Motor neuron (in vitro differentiated cells): ENCODE measurements at places on chromosomes 13 and 19. TPM values are rescaled to one million over a fixed set of nuclear protein-coding genes. Genes with fewer than 3 reads are reported as not detected.

LRRC25 gene
- 1.0 and 1.3 TPM in 2 replicates for total RNA-seq

PCID2 gene
- total RNA-seq, result 30.3 and 35.3 TPM in 2 replicates

ZNF493 gene
- 19.9 and 24.1 TPM in 2 replicates for total RNA-seq

INSL3 gene
- 1.2 TPM in 1 of 2 replicates, not detected in the other for total RNA-seq

TTYH1 gene
- 4.9 and 6.0 TPM in 2 replicates for total RNA-seq

SYCN gene
- not detected in 2 replicates for total RNA-seq

TMEM221 gene
- 0.25 TPM in 1 of 2 replicates, not detected in the other for total RNA-seq

KLK2 gene
- total RNA-seq, result 0.73 and 1.3 TPM in 2 replicates

SYNGR4 gene
- not detected in 2 replicates for total RNA-seq

PRX gene
- total RNA-seq, result 1.4 TPM in 2 replicates

SOX1 gene
- 4.6 and 5.4 TPM in 2 replicates for total RNA-seq

ZNF708 gene
- total RNA-seq, result 18.2 and 18.4 TPM in 2 replicates

METTL21C gene
- total RNA-seq, result 0.21 and 0.52 TPM in 2 replicates

GRCh38 chr19:56119582-56119978 is 1.5 kb downstream of the ZNF787 start:
- ATAC-seq, result no peak

DNA sequence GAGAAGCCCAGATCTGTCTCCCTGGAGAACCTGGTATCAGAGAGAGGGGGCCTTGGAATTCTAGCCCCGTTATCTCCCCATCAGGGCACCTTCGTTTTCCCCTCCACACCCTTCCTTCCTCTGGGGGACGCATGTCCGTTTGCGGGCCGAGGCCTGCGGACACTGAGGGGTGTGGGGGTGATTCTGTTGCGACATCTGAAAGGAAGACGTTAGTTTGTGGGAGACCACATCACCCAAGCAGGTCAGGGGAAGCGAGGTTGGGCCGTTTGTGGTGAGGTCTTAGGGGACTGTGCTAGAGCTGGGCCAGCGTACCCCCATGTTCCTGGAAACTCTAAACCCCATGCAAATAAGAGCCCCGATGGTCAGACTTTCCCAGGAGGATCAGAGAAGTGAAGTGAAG is 3.7 kb upstream of the HSH2D start:
- ATAC-seq, result no peak

- ATAC-seq, result no peak
Measured at GRCh38 chr19:32458500-32459123, 53.0 kb downstream of the DPY19L3 start.

DNA sequence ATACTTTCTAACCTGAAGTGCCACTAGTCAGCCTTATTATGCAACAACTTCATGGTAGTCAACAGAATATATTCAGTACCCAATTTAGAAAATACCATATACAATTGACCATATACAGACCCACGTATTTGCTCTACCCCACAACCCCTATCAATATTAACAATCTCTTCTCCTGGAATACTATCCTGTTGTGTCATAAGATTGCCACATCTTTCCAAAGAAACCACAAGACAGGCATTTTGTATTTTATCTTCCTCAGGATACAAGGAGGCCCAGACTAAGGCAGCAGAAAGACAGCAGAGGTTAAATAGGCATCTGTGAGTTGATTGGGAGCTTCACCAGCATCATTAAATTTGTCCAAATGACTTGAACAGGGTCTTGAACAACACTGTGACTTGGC is 4.5 kb downstream of the SPART start:
- no peak for ATAC-seq

GRCh38 chr13:105165449-105166125 is 1369.9 kb downstream of the EFNB2 start:
- ATAC-seq, result no peak

GRCh38 chr13:27638521-27638920 is 16.8 kb downstream of the POLR1D start:
- no peak for ATAC-seq

- no peak for ATAC-seq
Measured at GRCh38 chr19:47776568-47776967, 1.9 kb upstream of the SELENOW start.

DNA sequence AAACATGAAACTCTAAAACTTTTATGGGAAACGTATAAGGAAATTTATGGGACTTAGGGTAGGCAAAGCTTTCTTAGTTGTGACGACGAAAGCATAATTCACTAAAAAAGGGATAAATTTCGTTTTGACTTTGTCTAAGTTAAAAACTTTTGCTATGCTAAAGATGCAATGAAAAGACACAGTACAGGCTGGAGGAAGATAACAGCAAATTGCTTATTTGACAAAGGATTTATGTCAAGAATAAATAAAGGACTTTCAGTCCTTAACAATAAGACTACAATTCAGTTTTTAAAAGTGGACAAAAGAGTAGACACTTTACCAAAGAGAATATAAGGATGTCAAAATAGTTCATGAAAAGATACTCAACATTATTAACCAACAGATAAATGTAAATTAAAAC is 150.2 kb downstream of the NBEA start:
- no peak for ATAC-seq

DNA sequence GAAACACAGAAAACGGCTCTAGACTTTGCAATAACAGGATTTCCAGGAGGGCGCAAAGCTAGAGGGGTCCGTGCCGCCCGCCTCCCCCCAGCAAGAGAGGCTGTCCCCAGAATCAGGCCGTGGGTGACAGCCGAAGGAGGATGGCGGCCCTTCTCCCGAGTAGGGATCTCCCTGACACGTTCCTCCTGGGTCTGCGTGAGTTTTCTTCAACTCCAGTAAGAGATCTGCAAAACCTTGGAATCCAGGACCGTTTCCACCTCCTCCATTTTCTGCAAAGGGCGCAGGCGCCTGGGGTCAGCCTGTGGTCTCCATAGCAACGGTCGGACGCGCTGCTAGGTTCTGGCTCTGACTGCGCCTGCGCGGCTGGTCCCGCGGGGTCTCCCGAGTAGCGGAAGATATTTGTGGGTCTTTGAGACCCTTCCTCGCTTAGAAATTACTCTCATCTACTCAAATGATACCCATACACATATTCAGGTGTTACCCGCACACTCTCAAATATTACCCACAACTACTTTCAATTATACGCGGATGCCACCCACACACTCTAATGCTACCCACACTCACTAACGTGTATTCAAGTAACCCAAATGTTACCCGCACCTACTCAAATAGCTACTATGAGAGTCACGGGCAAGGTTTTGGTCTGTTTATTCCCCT is 2.1 kb downstream of the PNMA8C start:
- ATAC-seq, result peak; percentile 57

DNA sequence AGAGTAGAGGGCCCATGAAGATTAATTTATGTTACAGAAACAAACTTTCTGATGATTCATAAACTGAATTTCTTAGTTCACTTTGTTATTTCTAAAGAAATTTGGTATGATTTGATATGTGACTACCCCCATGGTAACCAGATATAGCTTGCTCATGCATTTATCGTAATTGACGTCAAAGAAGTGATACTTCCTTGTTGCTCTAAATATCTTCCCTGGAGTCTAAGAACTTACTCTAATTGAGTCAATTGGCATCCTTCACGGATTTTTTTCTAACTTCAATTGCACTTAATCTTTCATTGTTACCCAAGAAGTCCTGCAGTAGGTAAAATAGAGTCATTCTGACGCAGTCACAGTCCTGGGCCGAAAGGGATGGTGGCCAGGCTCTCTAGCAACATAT is 240.9 kb downstream of the GPC5 start:
- ATAC-seq, result no peak

DNA sequence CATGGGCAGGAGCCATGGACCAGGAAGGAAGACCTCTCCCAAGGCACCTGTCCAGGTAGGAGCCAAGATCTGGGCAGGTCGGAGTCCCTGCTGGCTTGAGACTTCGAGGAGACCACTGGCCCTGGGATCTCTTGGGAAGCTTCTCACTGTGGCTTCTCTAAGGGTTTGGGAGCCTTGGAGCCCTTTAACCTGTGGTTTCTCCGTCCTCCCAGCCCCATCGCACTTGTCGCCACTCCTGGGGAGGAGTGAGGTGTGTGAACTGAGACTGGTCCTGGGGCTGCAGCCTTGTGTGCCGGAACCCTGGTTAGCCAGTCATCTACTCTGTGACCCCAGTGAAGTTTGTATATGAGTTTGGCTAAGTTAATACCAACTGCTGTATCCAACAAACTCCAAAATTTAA is 8.2 kb downstream of the ZNF805 start:
- no peak for ATAC-seq

DNA sequence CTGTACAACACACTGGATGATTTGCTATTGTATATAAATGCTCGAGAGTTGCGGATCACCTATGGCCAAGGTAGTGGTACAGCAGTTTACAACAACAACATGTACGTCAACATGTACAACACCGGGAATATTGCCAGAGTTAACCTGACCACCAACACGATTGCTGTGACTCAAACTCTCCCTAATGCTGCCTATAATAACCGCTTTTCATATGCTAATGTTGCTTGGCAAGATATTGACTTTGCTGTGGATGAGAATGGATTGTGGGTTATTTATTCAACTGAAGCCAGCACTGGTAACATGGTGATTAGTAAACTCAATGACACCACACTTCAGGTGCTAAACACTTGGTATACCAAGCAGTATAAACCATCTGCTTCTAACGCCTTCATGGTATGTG is 21.5 kb downstream of the OLFM4 start:
- no peak for ATAC-seq

- peak; percentile 48 for ATAC-seq
Measured at GRCh38 chr19:843836-844545, 3.2 kb downstream of the PRTN3 start.

GRCh38 chr19:2223959-2224358 is 12.2 kb downstream of the PLEKHJ1 start:
- ATAC-seq, result no peak

DNA sequence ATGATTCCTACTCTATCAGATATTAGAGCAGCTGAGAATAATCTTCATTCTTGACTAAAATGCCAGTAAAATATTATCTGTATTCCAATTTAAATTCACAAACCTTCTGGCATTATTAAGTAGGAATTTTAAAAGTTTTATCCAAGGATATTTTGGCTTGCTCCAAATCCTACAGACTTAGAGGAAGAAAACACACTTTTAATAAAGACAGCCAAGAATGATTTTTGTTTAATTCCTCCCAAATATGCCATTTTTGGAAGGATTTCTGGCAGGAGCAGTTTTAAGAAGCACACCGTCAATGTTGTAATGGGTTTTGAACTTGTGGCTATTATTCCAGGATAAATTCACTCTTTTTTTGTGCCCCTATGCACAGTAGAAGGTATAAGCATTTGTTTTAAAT is 355.1 kb downstream of the SLITRK5 start:
- ATAC-seq, result no peak

DNA sequence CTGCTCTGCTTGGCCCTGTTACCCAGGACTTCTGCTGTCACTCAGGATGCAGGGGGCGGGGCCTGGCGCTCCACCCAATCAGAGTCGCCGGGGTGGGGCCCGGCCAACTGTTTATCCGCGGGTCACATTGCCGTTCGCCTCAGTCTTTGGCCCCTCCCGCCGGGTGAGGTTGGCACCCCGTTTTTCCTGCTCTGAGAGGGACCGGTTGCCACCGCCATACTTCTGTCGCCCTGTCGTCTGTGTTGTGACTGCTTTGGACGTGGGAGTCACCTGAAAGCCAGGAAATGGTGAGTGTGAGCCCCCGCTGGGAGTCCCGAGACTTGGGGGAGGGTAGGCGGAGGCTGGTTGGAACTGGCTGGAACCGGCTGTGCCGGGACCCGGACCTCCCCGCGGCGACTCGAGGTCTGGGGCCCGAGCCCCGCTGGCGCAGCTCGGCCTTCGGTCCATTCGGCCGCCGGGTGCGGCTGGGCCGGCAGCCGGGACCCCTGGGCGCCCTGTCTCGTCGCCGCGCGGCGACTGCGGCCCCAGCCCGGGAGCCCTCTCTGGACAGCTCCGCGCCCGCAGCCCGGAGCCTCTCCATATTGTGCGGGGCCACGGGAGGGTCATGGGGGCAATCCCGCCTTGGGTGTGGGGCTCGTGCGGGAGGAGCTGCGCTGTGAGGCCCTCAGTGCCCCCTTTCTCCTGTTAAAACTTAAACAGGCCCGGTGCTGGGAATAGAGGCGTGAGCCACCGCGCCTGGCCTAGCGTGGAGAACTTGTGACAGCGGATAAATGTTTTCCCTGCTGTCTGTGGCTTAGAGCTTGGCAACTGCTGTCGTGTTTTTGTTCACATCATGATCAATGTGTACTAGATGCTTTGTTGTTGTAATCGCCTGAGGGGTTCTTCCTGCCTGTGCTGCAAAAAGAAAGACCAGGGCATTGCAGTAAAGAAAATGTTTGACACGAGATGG is at the start of gene ZNF844:
Gene ZNF844, plus strand, starts transcription at position 142 of the 949 bp plus-strand sequence. Its CDS starts 143 bp downstream, at position 285.
- peak; percentile 86 for ATAC-seq
